ENCODE measurements at places on chromosomes 7 and 10.

DNA sequence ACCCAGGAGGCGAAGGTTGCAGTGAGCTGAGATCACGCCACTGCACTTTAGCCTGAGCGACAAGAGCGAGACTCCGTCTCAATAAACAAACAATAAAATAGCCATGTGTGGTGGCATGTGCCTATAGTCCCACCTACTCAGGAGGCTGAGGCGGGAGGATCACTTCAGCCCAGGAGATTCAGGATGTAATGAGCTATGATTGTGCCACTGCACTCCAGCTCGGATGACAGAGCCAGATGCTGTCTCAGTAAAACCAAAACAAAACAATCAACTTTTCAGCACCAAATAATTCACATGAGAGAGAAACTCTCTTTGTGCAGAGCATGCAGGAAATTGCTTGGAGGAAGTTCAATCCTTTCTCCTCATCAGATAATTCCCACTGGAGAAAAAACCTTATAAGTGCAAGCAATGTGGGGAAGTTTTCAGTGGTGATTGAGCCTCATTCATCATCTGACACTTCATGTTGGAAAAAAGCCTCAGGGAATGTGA lies 13.4 kb upstream of the FIS1 start:
- H3K36me3 ChIP-seq, result no peaks in the 10 kb centered on the region
- H3K4me3 ChIP-seq, result no peak overlapping the region

GRCh38 chr10:22637491-22637890 lies 76.9 kb downstream of the PIP4K2A start:
- no peaks in the 10 kb centered on the region for H3K36me3 ChIP-seq
- no peaks in the 10 kb centered on the region for H3K27me3 ChIP-seq
- DNase-seq, result no peak
- no peak overlapping the region for H3K27ac ChIP-seq
- H3K4me3 ChIP-seq, result no peak overlapping the region

- no peak overlapping the region for H3K27ac ChIP-seq
- H3K36me3 ChIP-seq, result no peaks in the 10 kb centered on the region
- no peak for DNase-seq
These were observed 12.8 kb downstream of the PRKCQ start for GRCh38 chr10:6567203-6567703.

DNA sequence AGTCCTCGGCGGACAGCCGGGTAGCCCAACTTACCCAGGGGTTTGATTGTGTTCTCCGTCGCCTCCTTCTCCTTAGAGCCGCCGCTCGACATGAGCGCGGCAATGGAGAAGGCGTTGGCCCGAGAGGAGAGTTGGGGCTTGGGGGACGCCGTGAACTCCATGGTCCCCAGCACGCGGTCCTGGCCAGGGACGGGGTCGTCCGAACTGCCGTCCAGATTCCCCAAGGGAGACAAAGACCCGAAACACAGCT lies 515 bp downstream of the TBX20 start:
- H3K4me1 ChIP-seq, result peaks cover 5% of the 10 kb centered on the region
- DNase-seq, result no peak
- H3K27me3 ChIP-seq, result no peaks in the 10 kb centered on the region
- no peak overlapping the region for H3K27ac ChIP-seq
- no peak overlapping the region for H3K4me3 ChIP-seq

- H3K27ac ChIP-seq, result no peak overlapping the region
- DNase-seq, result no peak
- H3K36me3 ChIP-seq, result no peaks in the 10 kb centered on the region
- no peaks in the 10 kb centered on the region for H3K27me3 ChIP-seq
These were observed 97.1 kb upstream of the CPXM2 start for GRCh38 chr10:123988694-123989093.

DNA sequence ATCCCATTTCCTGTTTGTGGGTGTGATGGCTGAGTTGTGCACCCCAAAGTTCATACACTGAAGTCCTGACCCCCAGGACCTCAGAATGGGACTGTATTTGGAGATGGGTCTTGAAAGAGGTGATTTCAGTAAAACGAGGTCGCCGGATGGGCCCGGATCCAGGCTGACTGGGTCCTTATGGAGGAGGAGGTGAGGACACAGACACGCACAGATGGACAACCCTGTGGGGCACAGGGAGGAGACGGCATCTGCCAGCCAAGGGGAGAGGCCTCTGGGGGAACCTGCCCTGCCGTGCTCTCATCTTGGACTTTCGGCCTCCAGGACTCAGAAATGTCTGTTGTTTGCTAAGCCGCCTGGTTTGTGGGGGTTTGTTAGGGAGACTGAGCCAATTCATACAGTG lies 61.1 kb downstream of the PTPRN2 start:
- H3K4me1 ChIP-seq, result no peaks in the 10 kb centered on the region
- no peaks in the 10 kb centered on the region for H3K36me3 ChIP-seq
- H3K4me3 ChIP-seq, result no peak overlapping the region
- H3K27me3 ChIP-seq, result no peaks in the 10 kb centered on the region
- H3K27ac ChIP-seq, result no peak overlapping the region

DNA sequence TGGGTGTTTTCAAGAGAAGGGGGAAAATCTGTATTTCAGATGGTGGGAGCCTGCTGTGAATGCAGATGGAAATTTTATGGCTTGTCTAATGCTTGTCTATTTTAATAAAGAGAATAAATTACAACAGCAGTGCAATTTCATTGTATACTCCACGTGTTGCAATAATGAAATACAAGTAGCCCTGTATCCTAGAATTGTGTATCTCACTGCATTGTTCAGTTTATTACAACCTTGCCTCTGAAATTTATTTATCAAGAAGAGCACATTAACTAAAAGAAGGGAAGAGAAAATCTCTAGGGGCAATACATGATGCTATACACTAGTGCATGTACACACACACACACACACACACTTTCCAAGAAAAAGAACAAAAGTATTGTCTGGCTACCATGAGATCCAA lies 21.8 kb downstream of the ANK3 start:
- H3K36me3 ChIP-seq, result no peaks in the 10 kb centered on the region
- DNase-seq, result no peak
- H3K27ac ChIP-seq, result no peak overlapping the region
- H3K27me3 ChIP-seq, result no peaks in the 10 kb centered on the region
- no peak overlapping the region for H3K4me3 ChIP-seq
- H3K4me1 ChIP-seq, result peaks cover 2% of the 10 kb centered on the region

DNA sequence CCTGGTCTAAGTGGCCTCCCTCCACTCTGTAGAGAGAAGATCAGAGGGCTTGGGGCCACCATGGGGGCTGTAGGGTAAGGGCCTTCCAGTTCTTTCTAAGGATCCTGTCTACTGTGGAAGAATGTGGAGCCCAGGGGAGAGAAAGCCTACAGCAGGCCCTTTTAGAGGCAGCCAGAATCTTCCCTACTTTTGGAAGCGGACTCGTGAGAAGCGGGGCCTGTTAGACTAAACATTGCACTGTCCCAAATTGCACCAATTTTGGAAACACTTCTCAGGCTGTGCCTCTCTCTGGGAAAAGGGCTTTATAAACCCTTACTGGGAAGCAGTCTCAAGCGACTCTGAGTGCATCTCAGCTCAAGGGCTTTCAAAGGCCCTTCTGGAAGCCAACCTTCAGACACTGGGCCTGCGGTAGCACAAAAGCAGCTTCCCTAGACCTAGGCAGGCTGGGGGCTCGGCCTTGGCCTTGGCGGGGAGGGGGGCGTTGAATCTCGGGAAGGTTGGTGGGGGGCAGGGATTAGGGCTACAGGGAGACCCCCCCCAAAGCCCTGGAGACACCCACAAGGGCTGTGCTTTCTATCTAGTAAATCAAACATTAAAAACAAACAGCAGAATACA lies 298.1 kb downstream of the GFRA1 start:
- H3K36me3 ChIP-seq, result no peaks in the 10 kb centered on the region
- H3K27ac ChIP-seq, result no peak overlapping the region
- H3K27me3 ChIP-seq, result no peaks in the 10 kb centered on the region

DNA sequence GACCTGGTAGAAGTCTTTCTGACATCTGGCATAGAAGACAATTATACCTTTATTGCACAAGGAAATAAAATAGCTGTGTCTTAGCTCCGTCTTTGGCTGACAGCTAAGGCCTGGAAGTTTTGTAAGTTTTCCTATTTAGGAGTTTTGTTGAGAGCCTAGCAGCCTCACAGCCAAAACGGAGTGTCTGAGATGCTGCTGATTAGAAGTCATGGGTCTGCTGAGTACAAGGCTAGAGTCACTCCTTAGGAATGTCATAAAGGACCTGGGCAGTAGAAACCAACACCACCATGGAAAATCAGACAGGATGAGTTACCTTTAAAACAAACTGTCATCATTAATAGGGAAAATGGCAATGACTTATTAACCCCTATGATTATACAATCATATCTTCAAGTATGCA lies 442.5 kb downstream of the KCNMA1 start:
- H3K4me1 ChIP-seq, result peaks cover 2% of the 10 kb centered on the region
- no peaks in the 10 kb centered on the region for H3K36me3 ChIP-seq
- no peak for DNase-seq
- no peak overlapping the region for H3K4me3 ChIP-seq

DNA sequence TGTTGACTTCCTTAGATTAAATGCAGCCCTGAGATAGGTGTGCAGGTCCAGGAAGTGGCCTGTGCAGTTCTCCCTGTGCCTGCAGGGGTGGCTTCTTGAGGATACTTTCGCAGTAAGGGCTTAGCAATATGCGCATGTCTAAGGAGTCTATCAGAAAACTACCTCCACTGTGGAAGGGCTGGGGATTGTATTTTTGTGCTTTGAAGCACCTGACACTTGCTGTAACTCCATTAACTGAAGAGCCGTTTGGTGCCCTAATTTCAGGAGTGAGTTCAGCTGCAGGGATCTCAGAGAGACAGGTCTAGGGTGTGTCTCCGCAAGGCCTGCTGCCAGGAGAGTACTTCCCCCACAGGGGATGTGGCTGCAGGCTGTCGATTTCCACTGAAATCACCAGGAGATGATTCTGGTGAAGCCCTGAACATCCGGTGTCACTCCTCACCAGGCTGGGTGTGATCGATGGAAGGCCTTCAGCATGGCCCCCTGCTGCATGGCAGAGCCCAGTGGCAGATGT lies 35.5 kb downstream of the IKZF1 start:
- no peaks in the 10 kb centered on the region for H3K4me1 ChIP-seq
- H3K27ac ChIP-seq, result no peak overlapping the region
- H3K27me3 ChIP-seq, result no peaks in the 10 kb centered on the region
- DNase-seq, result no peak

DNA sequence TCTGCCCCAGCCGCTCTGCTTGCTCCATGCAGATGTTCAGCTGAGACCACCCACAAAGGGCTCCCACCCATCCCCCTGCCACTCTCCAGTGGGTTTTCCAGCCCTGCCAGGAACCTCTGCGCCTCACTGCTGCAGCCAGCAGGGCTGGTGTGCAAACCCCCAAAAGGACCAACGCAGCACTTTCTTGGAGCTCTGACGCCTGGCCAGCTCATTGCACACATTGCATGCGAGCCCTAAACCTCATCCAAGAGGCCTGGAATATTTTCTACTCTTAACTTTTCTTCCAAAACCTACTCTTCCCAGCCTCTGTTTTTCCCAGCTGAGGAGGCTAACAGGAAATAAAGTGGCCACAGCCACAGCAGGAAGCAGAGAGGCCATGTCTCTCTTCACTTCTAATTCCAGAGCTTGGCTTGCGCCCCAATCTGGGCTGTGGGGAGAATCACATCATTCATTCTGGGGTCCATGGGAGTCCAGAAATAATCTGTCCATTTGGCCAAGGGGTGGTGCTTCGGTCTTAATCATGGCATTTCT lies 4.6 kb upstream of the FAM170B start:
- no peaks in the 10 kb centered on the region for H3K27me3 ChIP-seq
- DNase-seq, result no peak
- H3K36me3 ChIP-seq, result no peaks in the 10 kb centered on the region
- H3K4me1 ChIP-seq, result peaks cover 19% of the 10 kb centered on the region

DNA sequence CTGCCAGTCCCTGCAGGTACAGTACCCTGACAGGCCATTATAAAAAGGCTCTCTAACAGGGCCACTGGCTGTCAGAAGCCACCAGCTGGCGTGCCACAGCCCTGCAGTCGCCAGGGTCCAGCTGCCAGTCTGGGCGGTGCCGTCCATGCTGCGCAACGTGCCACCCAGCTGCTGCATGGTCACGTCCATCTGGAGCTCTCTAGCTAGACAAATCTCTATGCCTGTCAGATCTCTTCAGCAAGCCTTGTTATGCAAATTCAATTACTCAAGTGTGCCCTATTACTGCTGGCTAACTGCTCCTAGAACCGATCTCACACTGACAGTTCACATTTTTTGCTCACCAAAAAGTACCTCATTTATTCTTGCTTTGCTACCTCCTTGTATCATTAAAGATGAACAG lies 75.9 kb downstream of the HIBADH start:
- no peak overlapping the region for H3K4me3 ChIP-seq
- H3K27me3 ChIP-seq, result no peaks in the 10 kb centered on the region
- no peak for DNase-seq
